NCI-H1105 treated with DMSO at 0.1 percent for 48 hours (cell line): ENCODE measurements at places on chromosomes 6 and 20.
A peak's percentile ranks its signal among the peaks of the same experiment; 100 is the strongest.

- no peak for DNase-seq
Observed at GRCh38 chr6:34142061-34142998, 3.6 kb downstream of the GRM4 start.

DNA sequence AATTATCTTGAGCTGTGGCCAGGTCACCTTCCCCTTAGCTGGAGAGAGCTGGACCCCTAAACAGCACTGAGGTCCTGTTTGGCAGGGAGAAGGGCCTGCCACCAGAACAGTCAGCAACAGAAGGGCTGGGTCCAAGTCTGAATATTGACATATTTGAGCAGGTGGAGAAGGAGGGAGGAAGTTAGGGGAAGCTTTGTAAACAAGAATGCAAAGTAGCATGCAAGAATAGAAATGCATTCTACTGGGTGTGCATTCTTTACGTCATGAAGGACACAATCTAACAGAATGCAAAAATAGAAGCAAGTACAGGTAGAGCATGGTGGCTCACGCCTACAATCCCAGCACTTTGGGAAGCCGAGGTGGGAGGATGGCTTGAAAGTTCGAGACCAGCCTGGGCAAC lies 100.5 kb downstream of the QRSL1 start:
- no peak for DNase-seq

- no peak for DNase-seq
Observed at GRCh38 chr20:2663364-2663886, 591 bp downstream of the IDH3B start.

GRCh38 chr6:19983374-19983773 lies 146.2 kb downstream of the ID4 start:
- DNase-seq: no peak

GRCh38 chr6:34671367-34671766 lies 25.2 kb downstream of the ILRUN start:
- no peak for DNase-seq

DNA sequence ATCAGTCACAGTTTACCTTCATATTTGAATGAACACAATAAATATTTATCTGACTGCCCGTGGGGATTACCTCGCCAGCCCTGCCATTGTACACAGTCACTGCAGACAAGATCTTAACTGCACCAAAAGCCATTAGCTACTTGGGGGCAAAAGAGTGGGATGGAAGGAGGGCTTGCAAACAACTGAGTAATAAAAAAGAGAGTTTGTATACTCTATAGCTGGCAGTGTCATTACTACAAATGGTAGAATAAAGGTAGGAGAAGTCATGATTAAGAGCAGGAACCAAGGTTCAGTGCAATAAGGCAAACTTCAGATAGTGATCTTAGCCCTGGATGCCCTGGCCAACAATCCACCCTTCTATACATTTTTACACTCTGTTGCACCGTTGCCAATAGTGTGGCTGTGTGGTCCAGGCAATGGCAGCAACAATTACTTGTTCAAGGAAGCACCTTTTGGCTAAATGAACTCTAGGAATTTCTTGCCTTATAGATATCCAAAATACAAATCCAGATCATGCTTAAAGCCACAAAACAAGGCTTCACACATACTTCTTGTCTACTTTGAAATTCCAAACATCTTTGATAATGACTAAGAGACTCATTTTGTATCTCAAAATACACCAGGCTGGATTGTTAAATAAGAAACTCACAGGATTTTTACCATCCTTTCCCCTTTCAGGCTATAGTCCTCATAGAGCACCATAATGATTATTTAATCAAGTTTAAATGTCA lies 955.4 kb upstream of the ADGRB3 start:
- DNase-seq: no peak

DNA sequence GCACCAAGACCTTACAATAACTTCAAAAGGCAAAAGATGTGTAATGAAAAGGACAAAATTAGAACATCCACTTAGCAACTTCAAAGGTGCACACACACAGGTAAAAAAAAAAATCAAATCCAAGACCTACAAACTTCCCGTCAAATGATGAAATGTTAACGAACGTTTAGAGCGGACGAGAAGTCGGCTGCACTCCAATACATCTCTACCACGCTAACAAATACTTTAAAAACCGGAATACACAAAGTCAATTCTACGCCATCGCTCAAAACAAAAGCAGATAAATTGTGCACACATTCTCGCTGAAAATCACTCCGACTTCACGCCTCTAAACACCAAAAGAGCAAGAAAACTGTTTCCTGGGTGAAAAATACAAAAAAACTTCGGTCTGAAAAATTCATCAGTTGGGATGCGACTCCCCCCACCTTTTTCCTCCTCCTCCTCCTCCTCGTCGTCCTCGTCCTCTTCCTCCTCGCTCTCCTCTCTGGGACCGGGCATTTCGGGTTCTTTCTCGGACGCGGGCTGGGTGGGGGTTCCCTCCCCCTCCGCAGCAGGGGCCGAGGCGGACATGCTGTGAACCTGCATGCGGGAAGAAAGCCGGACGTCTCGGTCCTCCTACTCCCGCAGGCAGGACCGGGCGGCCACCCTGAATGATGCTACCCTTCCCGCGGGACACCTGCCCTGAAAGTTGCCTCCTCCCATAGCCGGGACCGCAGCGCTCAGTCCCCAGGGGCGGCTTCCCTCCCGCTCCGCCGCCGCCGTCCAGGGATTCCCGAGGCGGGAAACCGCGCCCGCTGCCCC lies 712 bp downstream of the DEK start:
- DNase-seq: peak; percentile 40

DNA sequence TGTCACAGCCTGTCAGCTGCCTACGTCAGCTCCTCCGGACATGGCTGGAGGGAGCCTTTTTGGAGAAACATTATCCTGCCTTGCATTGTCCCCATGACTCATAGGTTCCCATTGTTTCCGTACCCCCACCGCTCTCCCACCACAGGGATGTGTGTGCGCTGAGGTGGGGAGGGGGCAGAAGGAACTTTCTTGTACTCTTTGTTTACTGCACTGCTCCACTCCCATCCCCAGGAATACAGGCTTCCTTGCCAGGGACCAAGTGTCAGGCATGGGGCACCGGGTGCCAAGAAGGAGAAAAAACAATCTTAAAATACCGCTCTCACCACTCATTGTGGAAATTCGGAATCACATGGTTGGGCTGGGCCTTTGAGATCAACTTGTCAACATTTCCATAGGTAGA lies 51.0 kb downstream of the KCNK5 start:
- no peak for DNase-seq

- no peak for DNase-seq
Observed at GRCh38 chr6:49565855-49566254, 15.4 kb downstream of the C6orf141 start.

DNA sequence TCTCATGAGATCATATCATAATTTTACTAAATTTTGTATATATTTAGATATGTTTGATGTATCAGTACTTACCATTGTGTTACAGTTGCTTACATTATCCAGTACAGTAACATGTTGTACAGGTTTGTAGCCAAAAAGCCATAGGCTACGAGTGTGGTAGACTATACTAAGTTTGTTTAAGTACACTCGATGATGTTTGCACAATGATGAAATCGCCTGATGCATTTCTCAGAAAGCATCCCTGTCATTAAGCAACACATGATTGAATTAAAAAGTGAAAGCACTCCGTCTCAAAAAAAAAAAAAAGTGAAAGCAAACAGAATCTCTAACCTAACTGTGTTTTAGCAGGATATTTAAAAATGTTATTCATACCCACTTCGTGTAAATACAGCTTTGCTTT lies 104.9 kb upstream of the TFAP2D start:
- peak; percentile 40 for DNase-seq

DNA sequence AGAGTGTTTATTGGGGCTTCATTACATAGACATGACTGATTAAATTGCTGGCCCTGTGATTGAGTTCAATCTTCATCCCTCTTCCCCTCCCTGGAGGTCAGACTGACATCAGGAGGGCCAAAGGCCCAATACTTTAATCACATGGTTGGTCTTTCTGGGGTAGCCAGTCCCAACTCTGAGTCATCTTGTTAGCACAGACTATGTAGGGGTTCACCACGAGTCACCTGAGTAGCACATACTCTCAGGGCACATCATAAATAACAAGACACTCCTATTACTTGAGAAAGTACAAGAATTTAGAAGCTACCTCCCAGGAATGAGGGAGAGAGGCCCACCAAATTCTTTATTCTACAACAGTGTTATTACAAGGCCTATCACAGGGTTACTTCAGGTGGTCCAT lies 11.3 kb downstream of the GINS1 start:
- no peak for DNase-seq

GRCh38 chr6:31765910-31766794 lies 3.7 kb downstream of the SAPCD1 start:
- DNase-seq: no peak

DNA sequence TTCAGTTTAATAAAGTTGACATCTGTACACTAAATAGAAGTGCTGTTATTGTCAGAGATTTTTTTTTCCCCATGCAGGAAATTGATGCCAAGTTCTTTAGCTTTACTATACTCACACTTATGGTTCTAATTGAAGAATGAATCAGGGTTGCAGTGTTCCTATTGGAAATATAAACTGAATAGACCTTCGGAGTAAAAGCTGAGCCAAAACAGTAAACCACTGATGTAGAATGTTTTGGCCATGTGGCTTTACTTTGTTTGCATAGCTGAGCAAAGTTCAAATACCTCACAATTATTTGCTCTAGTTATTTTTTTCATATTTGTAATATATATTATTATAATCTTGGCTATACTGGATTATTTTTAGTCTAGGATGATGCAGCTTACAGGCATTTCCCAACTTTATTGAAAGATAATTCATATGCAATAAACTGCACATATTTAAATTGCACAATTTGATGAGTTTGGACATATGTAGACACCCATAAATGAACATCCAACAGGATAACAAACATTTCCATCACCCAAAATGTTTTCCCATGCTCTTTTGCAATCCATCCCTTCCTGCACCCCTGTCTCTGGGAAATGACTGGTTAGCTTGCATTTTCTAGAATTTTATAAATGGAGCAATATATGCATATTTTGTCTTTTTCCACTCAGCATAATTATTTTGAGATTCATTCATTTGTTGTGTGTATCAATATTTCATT lies 105.8 kb upstream of the NOX3 start:
- DNase-seq: no peak

- DNase-seq: no peak
Observed at GRCh38 chr20:12166053-12166717, 248.5 kb downstream of the BTBD3 start.

DNA sequence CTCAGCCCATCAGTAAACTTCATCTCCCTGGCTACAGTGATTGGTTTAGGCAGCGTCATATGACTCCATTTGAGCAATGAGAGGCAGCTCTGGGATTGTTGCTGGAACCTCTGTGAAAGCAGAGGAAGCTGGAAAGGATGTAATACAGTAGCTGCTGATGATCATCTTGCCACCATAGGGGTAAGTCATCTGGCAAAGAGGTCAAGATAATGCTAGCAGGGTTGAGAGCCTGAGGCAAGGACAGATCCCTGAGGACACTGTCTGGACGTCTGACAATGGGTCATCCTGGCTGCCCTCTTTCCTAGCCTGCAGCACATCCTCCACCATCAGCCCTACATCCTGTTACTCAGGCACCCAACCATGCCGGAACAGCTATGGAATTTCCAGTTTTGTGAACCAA lies 25.5 kb upstream of the FKBP1A start:
- DNase-seq: no peak

DNA sequence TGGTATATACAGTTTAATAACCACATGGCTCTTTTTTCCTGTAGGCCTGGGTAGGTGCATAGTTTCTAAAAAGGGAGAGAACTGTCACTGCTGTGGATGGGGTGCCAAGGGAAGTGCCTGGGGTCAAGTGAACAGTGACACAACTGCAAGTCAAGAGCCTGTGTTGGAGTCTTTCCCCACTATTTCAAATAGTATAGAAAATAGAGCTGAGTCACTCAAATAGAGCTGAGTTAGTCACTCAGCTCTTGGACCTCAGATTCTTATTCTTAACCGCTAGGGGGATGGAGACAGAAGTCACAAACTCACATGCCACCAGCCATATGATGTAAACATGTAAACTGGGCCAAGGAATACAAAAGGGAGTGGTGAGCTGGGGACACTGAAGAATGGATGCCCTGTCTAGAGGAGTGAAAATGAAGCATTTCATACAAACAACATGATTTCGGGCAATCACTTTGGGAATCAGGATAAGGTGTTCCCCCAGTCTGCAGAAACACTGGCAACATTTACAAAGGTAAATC lies 2.1 kb downstream of the NQO2 start:
- DNase-seq: no peak
